ENCODE measurements at places on chromosomes 2 and 18.

- DNase-seq: peak; percentile 24
Observed at GRCh38 chr18:80147037-80147417, 38.0 kb downstream of the ADNP2 start.

- no peak for DNase-seq
Observed at GRCh38 chr18:35376393-35376741, 770 bp downstream of the ZNF396 start.

DNA sequence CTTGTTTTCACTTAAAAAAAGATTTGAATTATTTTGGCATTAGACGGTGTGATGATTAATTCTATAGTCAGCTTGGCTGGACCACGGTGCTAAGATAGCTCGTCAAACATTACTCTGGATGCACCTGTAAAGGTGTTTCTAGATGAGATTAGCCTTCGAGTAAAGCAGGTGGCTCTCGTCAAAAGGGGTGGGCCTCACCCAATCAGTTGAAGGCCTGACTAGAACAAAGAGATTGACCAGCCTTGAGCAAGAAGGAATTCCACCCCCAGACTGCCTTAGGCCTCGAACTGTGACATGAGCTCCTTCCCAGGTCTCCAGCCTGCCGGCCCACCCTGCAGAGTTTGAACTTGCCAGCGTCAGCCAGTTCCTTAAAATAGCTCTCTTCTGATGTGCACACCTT lies 73.4 kb downstream of the TWIST2 start:
- no peak for DNase-seq

DNA sequence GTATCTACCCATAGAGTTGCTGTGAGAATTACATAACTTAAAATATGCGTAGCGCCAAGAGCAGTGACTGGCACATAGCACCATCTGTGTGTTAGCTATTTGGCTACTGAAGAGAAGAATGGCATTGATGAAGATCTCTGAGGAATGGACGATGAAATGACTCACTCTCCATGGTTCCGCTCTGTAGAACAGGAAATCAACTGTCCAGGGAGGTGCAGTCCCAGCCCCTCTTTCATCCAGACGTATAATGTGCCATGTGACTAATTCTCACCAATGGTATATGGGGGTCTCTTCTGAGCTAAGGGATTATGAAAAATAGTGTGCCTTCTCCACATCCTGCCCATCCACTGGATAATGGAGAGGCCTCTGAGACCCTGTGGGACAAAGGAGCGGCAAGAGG lies 254.8 kb downstream of the CYP26B1 start:
- no peak for DNase-seq

DNA sequence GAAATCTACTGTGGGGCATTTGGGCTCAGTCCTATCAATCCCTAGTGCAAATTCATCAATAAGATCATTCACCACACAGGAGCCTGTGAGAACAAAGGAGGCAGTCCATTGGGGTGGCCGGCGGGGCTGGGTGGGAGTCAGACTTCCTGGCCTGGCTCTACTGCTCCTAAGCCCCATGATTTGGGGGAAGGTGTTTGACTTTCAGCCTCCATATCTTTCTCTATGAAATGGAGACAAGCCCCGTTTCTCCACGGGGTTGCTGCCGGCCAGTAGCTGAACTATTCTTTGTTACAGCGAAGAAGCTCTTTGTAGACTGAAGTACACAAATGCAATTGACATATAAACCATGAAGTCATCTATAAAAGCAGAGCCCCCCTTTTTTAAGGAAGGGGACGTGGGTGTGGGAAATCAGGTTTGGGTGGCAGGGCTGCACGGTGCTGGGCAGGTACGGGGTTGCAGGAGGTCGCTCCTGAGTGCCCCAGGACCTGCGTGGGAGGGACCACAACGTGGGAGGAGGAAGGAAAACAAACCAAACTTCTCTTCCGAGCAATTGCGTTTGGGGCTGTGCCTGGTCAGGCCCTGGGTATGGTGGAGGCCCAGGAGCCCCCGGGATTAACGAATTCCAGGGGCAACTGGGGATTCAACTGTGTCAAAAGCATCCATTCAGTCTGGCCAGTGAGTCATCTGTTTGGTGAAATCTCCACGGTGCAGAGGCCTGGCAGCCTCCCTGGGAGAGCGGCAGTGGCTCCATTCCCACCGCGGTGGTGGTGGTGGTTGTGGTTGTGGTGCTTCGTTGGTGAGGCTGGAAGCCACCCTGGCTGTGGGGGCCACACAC lies 18.2 kb downstream of the FBLN7 start:
- DNase-seq: no peak

Data from RKO (cell line).